Fibroblast of villous mesenchyme (primary cell): ENCODE measurements at places on chromosomes 2 and 18. TPM values are rescaled to one million over a fixed set of nuclear protein-coding genes. Genes with fewer than 3 reads are reported as not detected.

- no peak for DNase-seq
These were observed 114.3 kb upstream of the ALKAL2 start for GRCh38 chr2:402206-402605.

LINC00305 gene
- total RNA-seq = not detected in 2 replicates

DNA sequence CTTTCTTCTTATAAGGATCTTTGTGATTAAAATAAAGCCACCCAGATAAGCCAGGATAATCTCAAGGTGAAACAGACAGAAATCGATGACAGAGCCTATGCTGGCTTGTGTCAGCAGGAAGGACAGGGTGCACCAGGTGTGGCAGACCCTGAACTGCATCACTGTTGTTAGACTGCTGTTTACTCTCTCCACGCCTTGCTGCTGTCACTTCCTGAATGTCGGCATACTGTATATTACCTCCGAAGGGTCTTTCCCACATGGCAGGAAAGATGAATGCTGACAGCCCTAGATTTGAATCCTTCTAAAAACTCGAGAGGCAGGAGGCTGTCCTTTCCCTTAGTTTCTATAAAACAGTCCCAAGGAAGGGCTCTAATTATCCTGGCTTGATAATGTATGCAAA, 18.9 kb upstream of the TMEM163 start:
- DNase-seq = no peak

- DNase-seq = no peak
These were observed 855.6 kb upstream of the PIK3C3 start for GRCh38 chr18:41099451-41099850.

ANKRD30BL gene
- total RNA-seq = not detected in 2 replicates

GRCh38 chr2:23900541-23901322, 26.2 kb downstream of the ATAD2B start:
- DNase-seq = peak; percentile 96

- peak; percentile 68 for DNase-seq
These were observed at the start of gene DOK6 for GRCh38 chr18:69400253-69400975. Gene DOK6 (plus strand): TSS chr18:69400888.

MAP3K19 gene
- not detected in 2 replicates for total RNA-seq

DNA sequence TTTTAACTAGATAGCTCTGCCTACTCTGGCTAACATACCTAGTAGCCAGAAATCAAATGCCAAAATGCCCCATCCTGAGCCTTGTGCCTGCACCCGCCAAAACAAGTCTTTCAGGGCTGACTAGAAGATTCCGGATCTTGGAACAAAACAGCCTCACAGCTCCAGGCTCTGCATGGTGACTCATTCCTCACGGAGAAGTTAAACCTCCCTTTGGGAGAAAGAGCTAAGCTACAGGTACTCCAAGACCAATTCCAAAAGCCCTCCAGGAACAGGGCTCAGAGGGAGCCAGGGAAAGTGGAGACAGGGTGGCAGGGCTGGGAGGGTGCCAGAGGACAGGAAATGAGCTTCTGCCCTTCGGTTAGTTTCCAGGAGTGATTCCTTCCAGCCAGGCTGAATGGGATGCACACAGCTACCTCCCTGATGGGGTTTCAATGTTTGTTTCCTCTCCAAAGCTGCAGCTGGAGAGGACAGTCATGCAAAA, 295.6 kb downstream of the TNS1 start:
- DNase-seq = peak; percentile 39

- DNase-seq = no peak
These were observed 55.7 kb downstream of the LOXHD1 start for GRCh38 chr18:46601141-46601805.

IL18R1 gene
- 0.43 and 0.64 TPM in 2 replicates for total RNA-seq

PCBP1 gene
- total RNA-seq = 32.9 and 45.3 TPM in 2 replicates

DNA sequence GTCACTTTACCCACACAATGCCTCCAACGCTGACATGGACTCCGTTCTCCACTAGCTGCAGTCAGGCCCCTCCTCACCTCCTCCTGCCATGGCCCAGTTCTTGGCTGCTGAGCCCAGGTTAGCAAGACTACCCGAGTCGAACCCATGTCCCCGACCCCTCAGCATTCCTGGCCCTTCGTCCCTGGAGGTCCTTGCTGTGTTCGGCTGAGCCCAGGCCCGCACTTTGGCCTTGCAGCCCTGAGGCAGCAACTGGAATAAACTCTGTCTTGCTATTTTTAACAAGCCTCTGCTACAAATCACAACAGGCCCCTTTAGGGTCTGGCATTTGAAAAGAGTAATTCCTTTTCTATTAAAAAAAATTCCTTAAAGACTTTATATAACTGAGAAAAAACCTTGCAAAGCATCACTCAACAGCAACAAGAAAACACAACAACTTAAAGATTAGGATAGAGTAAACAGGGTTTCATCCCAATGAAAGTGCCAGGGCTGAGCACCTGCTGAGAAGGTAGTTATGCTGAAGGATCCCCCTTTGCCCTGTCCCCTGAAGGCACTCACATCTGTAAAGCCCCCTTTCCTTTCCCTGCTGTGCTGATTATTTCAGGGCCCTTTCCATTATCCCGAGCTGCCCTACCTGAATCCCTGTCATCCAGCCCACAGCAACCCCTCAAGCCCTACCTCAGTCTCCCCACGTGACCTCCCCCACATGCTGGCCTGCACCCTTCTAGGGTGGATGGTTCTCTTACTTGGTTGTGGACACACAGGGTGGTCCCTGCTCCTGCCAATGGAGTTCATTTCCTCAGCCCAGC, 120.0 kb upstream of the SNTG2 start:
- no peak for DNase-seq

DNA sequence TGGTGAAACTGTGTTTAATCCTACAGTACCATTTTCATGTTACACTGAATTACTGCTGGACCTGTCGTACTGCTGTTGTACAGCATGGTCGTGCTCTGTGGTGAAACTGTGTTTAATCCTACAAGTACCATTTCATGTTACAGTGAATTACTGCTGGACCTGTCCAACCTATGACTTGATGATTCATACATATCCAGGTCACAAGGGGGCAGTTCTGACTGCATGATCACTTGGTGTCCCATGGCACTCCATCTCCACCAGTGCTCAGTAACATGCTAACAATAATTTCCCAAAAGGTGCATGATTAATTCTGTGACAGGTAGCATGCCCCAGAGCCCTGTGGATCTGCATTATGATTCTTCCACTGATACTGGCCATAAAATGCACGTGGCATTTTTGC, 101.6 kb downstream of the ADCYAP1 start:
- no peak for DNase-seq

GALNT13 gene
- total RNA-seq = 1.7 and 1.9 TPM in 2 replicates

DNA sequence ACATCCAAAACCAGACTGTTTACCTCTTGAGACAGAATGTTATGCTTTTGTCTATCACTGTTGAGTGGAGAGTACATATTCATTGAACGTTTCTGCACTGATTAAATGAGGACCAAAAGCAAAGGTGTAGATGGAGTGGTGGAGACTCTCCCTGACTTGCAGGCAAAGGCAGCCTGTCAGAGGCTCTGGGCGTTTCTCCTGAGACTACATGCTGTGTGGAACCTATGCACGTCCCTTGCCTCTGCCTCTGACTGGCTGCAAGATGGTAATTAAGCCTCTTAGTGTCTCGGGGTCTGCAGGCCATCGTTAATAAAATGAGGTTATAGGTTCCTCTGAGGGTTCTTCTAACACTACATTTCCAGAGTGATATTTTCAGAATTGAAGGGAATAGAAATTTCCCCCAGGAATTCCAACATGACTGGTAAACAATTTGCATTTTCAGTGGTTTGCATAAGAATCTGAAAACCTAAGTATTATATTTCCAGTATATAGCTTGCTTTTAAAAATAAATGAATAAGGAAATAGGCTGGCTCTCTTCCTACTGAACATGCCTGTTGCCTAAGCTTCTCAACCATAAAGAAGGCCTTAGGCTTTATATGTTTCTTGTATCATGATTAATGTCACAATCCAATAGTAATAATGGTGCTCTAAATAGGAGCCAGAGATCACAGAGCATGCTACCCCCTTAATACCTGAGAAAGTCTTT, 107.4 kb downstream of the FTCDNL1 start:
- no peak for DNase-seq

SUPT7L gene
- 36.1 and 38.4 TPM in 2 replicates for total RNA-seq

- DNase-seq = no peak
These were observed 275.8 kb upstream of the CCDC68 start for GRCh38 chr18:55235094-55235461.

GRCh38 chr2:111204706-111205105, 84.0 kb downstream of the BCL2L11 start:
- no peak for DNase-seq

SEPTIN10 gene
- total RNA-seq = 73.1 and 83.3 TPM in 2 replicates

GRCh38 chr2:189580658-189581353, at the start of gene SLC40A1:
Gene SLC40A1 (minus strand): TSS chr2:189580786. CDS start chr2:189580460, 326 bp downstream.
- peak; percentile 57 for DNase-seq

IL1A gene
- total RNA-seq = 0.32 and 0.43 TPM in 2 replicates

DNA sequence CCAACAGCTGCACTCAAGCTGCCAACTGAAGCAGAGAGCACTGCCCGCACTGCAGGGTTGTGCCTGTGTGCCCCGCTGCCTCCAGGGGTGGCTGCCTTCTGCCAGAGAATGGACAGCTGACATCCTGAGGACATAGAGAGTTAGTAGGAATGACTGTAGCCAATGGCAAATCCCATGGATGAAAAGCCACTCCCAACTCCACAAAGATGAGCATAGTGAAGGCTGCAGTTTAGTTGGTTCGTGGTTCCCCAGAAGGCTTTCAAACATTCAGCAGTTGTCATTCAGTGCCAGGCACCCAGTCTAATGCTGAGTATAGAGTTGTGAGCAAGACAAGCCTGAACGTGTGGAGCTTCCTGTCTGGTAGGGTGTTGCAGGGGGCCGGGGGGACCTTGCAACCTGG, 30.3 kb downstream of the GYPC start:
- DNase-seq = no peak

CNDP1 gene
- total RNA-seq = not detected in 2 replicates

- no peak for DNase-seq
These were observed 52.8 kb downstream of the EIF5B start for GRCh38 chr2:99389946-99390345.

DNA sequence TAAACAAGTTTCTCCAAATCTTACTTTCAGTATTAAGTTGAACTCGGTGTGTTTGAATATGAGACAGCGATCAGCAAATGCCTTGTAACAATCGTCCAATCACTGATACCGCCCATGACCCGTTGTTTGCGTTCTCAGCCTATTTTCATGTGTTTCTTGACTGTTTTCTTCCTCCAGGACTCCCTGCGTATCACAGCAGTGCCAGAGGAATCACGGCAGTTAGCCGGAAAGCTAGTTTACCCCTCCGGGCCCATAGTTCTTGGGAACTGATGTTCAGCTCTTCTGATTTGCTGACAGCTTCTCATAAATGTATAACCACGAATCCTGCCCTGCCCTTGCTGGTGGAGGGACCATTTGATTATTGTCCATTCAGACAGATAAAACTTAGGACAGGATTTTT, 42.2 kb upstream of the TPO start:
- DNase-seq = no peak

- DNase-seq = no peak
These were observed 2.8 kb upstream of the GPR55 start for GRCh38 chr2:230927711-230928341.

GRCh38 chr18:48674758-48675351, 136.0 kb downstream of the CTIF start:
- DNase-seq = no peak

- DNase-seq = no peak
These were observed 1.2 kb downstream of the ERMN start for GRCh38 chr2:157324331-157324843.

DNA sequence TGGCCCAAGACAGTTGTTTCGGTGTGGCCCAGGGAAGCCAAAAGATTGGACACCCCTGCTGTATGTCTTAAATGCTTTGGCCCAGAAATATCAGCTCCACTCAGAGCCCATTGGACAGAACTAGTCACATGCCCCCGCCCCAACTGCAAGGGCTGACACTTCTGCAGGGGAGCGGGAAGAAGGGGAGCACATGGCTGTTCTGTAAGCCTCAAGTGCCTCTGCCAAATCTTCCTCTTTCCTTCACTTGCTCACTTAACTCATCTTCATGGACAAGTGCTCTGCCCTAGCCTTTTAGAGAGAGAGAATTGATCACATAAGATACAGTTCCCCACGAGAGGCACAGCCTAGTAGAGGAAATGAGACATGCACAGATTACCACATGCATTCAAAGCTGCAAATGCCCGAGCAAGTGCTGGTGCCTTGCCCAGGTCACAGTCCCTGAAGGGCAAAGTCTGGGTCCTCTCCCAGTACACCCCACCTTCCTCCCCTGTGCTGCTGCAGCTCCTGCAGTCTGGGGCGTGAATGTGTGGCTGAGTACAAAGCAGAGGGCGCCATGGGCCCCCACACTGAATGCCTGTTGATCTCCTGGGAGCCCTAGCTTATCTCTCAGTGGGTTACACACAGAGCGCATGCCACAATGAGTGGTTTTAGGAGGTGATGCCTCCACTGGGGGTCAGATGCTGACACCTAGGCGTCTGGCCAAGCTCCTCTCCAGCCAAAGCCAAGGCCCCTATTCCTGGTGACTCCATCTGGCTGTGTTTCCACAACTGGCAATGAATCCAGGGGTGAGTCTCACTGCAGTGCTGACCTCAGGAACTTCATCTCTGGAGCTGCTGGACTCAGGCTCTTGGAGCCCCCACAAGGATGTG, 135.3 kb downstream of the CTIF start:
- DNase-seq = no peak
